ENCODE measurements at places on chromosomes 3 and 15.

GRCh38 chr3:159913712-159914414, 74.8 kb upstream of the IL12A start:
- DNase-seq, result no peak

GRCh38 chr15:36831904-36832287, 252.5 kb downstream of the CDIN1 start:
- no peak for DNase-seq

DNA sequence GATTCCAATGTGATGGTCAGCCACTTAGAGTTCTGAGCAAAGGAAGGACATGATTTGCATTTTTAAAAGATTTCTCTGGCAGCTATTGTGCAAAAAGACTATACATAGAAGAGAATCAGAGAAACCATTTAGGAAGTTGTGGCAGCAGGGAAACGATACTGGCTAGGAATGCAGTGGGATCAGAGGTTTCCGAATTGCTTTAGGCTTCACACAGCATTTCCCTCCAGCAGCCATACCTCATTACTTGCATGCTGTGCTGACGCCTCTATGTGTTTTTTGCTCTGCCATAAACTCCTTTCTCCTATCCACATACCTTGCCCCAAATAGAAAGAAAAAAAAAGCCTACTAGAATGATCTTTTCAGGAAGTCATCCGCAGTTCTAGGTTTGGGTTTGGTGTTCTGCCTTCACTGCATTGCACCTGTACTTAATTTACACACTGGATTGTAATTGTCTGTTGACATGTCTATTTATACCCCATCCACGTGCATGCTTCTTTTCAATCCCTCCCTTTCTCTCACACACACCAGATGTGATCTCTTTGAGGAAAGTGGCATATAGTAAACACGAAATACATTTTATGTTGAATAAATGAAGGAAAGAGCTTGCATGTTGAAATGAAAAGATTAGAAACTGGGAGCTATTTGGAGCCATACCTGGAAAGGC, 860.3 kb upstream of the SEMA6D start:
- DNase-seq, result no peak

GRCh38 chr15:24858737-24859601, 95.8 kb upstream of the SNRPN start:
- DNase-seq, result no peak
